ENCODE measurements at places on chromosomes 3 and 15. TPM values are rescaled to one million over a fixed set of nuclear protein-coding genes. Genes with fewer than 3 reads are reported as not detected.
A peak's percentile ranks its signal among the peaks of the same experiment; 100 is the strongest.

LRRC2 gene
- not detected for total RNA-seq

HCLS1 gene
- total RNA-seq, result not detected

CHL1 gene
- total RNA-seq, result 35.5 TPM

TRPM1 gene
- not detected for total RNA-seq

KLHL40 gene
- 0.44 TPM for total RNA-seq

CCR1 gene
- total RNA-seq, result not detected

NUP210 gene
- 2.4 TPM for total RNA-seq

DNA sequence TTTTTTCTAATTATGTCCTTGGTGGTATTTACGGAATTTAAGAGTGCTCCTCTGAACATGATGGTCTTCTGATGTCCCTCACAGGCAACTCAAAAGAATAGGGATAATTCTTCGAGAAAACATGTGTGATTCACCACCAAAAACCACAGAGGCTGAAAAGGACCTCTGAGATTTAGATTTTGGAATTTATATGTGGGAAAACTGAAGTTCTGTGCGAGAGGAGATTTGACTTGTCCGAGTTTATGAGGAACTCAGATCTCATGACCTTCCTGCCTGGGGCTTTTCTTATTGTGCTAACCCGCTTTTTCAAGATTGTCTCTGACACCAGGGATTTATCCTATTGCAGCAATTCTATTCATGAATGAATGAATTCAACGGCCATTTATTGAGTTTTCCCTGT lies 142.4 kb downstream of the FAM43A start:
- peaks cover 10% of the 10 kb centered on the region for H3K27me3 ChIP-seq
- peaks cover 4% of the 10 kb centered on the region for H3K4me1 ChIP-seq
- no peaks in the 10 kb centered on the region for H3K36me3 ChIP-seq
- DNase-seq, result no peak
- no peak overlapping the region for H3K4me3 ChIP-seq

- DNase-seq, result no peak
- H3K36me3 ChIP-seq, result no peaks in the 10 kb centered on the region
- peaks cover 10% of the 10 kb centered on the region for H3K27me3 ChIP-seq
- no peak overlapping the region for H3K27ac ChIP-seq
These were observed 1.9 kb downstream of the ARHGAP31 start for GRCh38 chr3:119295816-119296726.

GRCh38 chr3:62873451-62873760 lies 1.8 kb downstream of the CADPS start:
- H3K4me3 ChIP-seq, result peak overlapping the region; percentile 95
- H3K4me1 ChIP-seq, result peaks cover 40% of the 10 kb centered on the region
- no peak for DNase-seq
- H3K27me3 ChIP-seq, result peaks cover 17% of the 10 kb centered on the region
- peak overlapping the region; percentile 96 for H3K27ac ChIP-seq

DNA sequence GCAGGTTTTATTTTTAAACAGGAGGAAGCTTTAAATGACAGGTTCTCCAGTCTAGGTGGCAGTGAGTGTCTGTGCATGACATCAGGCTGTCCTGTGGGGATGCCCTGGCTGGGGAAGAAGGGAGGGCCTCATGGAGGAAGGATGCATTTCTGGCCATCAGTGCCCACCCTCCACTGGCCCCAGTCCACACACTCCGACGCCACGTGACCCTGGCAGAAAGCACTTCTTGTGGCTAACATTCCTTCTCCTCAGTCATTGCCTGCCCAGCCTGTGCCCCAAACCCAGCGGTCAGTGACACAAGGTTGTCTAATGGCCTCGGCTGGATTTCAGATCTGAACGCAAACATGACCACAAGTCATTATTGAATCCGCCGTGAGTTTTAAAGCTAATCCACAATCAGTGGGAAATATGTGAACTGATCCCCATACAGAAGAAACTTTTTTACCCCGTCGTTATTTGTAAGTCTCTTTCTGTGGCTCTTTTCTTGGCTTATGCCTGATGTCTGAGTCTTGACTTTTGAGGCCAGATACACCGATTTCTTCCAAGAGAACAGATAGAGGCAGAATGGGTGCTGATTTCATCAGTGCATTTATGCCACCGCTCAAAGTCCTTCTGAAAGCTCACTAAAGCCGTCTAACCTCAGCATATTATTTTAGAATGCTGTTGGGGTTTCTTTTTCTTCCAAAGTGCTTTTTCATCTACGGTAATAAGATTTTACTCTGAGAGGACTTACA lies 17.3 kb upstream of the LRRK1 start:
- peak overlapping the region; percentile 75 for H3K27ac ChIP-seq
- H3K4me3 ChIP-seq, result no peak overlapping the region
- DNase-seq, result no peak
- peaks cover 3% of the 10 kb centered on the region for H3K27me3 ChIP-seq

DNA sequence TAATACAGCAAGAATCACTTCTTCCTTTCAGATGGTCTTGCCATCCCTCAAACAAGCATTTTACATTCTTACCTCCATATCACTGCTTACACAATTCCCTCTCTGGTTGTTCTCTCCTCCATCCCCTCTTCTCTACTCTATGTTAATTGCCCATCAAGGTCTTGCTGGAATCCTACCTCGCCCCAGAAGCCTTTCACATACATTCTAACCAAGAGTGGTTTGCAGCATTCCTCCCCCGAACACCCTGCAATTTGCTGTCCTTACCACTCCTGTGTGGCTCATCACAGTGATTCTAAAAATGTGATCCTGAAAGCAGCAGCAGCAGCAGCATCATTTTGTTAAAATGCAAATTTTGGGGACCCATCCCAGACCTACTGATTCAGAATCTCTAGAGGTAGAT lies 30.6 kb downstream of the TNIK start:
- DNase-seq, result no peak
- H3K4me1 ChIP-seq, result no peaks in the 10 kb centered on the region
- H3K4me3 ChIP-seq, result no peak overlapping the region
- H3K27me3 ChIP-seq, result no peaks in the 10 kb centered on the region
- no peak overlapping the region for H3K27ac ChIP-seq
- H3K36me3 ChIP-seq, result no peaks in the 10 kb centered on the region

- no peak for DNase-seq
- peaks cover 34% of the 10 kb centered on the region for H3K4me1 ChIP-seq
- H3K4me3 ChIP-seq, result no peak overlapping the region
- H3K36me3 ChIP-seq, result peaks cover 5% of the 10 kb centered on the region
These were observed 108.3 kb upstream of the CTDSPL start for GRCh38 chr3:37753428-37753827.

DNA sequence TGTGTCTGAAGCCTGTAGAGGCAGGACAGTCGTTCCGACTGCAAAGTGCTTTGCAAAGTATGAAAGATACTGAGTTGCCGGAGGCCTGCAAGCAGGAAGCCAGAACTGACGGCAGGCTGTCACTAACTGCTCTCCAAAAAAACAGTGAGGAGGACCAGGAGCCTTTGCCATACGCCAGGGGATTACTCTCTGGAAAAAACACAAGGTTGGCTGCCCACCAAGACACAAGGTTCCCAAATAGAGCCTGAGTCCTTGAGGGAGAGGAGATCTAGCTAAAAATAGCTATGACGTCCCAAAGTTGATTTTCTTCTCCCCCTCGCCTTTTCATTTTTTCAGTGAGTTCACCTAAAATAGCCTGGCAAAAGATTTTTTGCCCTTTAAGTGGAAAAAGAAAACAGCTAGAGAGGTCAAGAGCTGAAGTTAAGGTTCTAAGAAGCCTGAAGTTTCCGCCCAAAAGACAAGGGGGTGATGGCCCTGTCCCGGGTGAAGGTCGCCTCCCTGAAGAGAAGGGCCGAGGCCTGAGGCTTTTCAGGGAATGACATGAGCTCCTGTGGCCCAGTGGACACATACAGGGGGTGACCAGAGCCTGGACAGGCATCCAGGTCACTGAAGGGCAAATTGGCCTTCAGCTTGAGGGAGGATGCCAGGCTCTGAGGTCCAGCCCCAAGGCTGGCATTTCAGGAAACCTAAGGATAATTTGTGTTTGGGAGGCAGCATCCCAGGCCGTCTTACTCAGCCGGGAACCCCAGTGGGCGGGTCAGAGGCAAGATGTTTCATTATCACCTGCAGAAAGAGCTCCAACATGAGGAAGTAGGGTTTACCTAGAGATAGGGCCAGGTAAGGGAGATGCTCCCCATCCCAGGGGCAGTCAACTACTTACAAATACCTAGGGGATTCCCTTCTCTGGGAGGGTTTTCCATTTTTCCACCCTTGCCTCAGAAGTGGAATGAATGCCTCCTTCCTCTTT lies 44.9 kb upstream of the DGKG start:
- no peaks in the 10 kb centered on the region for H3K27me3 ChIP-seq
- H3K4me1 ChIP-seq, result no peaks in the 10 kb centered on the region
- no peaks in the 10 kb centered on the region for H3K36me3 ChIP-seq
- no peak overlapping the region for H3K4me3 ChIP-seq
- no peak overlapping the region for H3K27ac ChIP-seq
- DNase-seq, result no peak

DNA sequence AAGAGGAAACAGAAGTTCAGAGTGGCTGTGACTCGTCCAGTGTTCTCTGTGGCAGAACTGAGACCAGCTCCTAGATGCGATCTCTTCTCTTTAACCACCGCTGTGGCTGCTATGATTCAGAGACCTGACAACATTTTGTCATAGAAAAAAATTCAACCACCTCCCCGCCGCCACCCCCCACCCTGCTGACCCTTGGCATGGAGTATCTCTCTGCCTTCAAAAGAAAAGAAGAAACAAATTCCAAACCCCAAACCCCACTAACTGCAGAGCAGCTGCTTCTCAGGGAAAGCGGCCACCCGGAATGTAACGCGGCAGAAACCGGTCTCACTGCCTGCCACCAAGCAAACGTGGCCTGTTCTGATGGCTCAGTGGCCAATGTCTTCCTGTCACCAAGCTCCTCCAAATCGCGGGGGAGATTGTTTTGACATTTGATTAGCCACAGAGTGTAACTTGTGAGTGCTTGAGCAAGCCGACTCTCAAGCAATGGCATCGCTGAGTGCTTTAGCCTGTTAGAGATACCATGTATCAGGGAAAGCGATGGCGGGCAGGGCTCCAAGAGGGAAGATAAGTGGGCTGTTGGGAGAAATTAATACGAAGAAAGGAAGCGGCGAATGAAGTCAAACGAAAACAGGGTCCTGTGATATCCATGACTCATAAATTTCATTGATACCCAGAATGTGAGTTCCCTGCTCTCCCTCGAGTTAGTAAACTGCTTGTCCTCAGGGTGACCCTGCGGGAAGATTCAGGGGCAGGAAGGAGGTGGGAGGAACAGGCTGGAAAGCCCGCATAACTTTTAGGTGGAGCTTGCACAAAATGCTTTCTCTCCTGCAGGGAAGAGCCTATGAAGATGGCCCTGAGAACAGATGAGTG lies 44.8 kb upstream of the TLE3 start:
- H3K36me3 ChIP-seq, result no peaks in the 10 kb centered on the region
- H3K27me3 ChIP-seq, result no peaks in the 10 kb centered on the region
- H3K27ac ChIP-seq, result no peak overlapping the region

DNA sequence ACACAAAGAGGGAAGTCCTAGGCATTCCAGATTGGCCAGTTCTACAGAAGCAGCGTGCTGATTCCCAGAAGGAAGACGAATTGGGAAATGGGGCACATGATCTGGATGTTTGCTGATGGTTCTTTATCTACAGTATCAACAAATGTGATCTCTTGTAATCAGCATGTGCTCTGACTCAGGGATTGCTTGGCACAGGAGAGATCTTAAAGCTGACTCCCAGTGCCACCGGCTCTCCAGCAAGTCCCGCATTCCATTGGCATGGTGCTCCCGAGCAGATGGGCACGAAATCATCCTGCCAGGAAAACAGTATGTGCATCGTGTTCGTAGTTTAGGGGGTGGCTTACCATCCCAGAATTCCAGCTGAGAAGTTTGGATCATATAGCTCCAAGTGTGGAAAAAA lies 259.9 kb upstream of the NR2F2 start:
- H3K27me3 ChIP-seq, result no peaks in the 10 kb centered on the region
- H3K4me3 ChIP-seq, result no peak overlapping the region
- H3K36me3 ChIP-seq, result no peaks in the 10 kb centered on the region
- no peak overlapping the region for H3K27ac ChIP-seq
- DNase-seq, result no peak
- no peaks in the 10 kb centered on the region for H3K4me1 ChIP-seq

GRCh38 chr3:159977295-159977694 lies 11.3 kb upstream of the IL12A start:
- no peaks in the 10 kb centered on the region for H3K36me3 ChIP-seq
- H3K4me3 ChIP-seq, result no peak overlapping the region
- H3K27ac ChIP-seq, result no peak overlapping the region
- H3K27me3 ChIP-seq, result no peaks in the 10 kb centered on the region
- no peaks in the 10 kb centered on the region for H3K4me1 ChIP-seq

All from glutamatergic neuron (in vitro differentiated cells).